ENCODE measurements at places on chromosomes 3 and 15.

- no peak for DNase-seq
Measured at GRCh38 chr3:186109897-186110803, 1.3 kb upstream of the ETV5 start.

DNA sequence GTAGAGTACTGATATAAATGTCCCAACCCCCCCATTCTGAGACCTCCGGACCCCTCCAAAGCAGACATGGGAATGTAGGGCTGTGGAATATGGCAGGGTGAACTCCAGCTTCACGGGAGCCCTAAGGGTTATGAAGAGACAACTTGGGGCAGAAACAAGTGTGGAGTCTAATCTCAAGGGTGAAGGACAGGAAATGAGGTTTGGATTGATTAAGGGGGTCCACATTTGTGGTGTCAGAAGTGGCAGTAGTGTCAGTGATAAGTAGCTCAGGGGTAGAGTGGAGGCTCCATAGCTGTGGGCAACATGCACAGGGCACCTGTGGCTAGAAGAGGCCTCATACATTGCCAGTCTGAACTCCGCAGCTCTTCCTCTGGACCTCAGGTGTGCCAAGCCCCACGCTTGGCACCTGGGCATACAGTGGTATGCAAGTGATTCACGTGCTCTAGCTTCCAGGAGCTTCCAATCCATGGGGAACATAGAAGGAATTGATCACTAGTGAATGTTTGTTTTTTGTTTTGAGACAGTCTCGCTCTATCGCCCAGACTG is 4.1 kb upstream of the P4HTM start:
- DNase-seq = no peak

DNA sequence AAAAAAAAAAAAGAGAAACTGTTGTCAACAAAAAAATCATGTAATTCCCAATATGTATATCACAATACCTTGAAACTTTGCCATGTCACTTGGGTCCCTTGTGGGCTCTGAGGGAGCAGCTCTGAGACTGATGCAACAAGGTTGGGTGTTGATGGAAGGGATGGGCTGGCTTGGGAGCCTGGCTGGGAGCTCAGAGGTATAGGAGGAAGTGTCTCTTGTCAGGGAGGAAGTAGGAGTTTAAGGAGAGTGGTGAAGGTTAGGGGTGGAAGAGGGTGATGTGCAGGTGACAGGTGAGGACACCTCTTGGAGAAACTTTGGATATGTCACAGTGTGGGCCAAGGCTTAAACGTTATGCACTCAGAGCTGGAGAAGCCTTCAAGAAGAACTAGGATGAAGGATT is 2.0 kb upstream of the TM6SF1 start:
- no peak for DNase-seq

- no peak for DNase-seq
Measured at GRCh38 chr3:196214783-196215441, 1.4 kb upstream of the SLC51A start.

DNA sequence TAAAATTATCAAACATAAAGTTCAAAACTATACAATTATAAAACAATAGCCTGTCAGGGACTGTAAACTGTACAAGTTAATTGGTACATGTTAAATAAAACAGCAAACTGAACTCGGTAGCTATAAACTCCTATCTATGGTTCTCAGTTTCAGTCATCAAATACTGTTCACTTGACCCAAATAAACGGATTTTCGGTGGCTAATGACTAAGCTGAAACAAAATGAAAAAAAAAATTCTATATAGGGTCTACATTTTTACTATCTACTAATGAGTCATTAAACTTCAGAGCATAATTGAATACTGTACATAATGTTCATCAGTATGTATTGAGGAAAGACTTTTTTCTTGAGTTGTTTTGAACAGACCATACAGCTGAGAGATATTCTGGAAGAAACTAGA is 6.6 kb downstream of the PROK2 start:
- no peak for DNase-seq

DNA sequence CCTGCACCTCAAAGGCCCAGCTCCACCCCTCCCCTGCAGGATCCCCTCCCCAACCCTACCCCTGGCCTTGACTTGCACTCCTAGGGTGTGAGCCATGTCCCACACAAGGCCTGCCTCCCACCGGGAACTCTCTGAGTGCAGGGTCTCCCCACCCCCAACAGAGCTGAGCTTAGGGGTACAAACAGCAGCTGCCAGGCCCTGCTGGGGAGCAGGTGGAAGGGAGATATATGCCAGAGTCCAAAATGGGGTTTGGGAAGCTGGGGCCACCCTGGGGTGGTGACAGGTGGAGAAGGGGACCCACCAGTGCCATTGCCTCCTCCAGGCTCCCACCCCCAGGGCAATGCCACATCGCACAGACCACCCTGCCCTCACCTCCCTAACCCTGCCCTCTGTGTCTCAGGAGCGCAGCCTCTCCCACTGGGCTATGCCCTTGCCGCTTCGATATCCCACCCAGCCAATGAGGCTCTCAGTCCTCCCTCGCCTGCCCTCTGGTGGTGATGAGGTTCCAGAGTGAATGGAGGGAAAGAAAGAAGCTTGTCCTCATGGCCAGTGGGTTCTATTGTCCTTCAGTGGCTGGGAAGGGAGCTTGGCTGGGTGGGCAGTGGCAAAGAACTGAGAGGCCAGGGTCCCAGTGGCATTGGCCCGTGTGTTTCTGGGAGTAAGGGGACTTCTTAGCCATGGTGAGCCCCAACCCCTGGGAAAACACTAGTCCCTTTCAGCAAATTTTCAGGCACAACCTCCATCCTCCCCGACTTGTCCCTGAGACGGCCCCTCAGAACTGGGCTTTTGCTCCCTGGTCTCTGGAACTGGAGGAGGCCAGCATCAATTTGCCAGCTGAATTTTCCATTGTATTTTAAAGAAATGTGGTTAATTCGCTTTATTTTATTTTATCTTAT is 46.8 kb downstream of the CYP11A1 start:
- no peak for DNase-seq

DNA sequence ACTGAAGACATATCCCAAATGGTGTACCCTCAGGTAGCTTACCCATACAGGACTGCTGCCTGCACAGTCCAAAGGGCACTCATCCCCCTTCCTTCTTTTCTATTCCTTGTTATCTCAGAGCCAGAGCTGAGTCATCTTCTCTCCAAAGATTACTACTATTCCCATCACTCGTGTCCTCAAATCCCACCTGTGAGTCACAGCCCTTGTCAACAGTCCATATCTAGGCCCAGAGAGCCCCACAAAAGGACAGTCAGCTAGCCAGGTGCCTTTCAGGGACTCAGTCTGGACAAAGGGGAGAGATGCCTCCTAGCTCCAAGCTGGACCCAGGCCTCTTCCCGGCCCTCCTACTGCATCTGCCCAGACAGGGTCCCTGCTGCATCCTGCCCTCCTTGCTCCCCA is 11.0 kb downstream of the PARP16 start:
- no peak for DNase-seq
